Renal pelvis (tissue), 12 donors: ENCODE measurements at places on chromosomes 11 and 22. TPM values are rescaled to one million over a fixed set of nuclear protein-coding genes. Genes with fewer than 3 reads are reported as not detected.

OR4X2 gene
- polyA plus RNA-seq = not detected

DGCR6 gene
- 13.6 TPM for polyA plus RNA-seq

OR5P2 gene
- not detected for polyA plus RNA-seq

RAB36 gene
- polyA plus RNA-seq = 20.2 TPM

MS4A14 gene
- 0.27 TPM for polyA plus RNA-seq

OR51Q1 gene
- polyA plus RNA-seq = not detected

PIH1D2 gene
- 13.2 TPM for polyA plus RNA-seq

SLC5A4 gene
- polyA plus RNA-seq = 2.1 TPM

VSIG10L2 gene
- polyA plus RNA-seq = 0.06 TPM

CASP5 gene
- polyA plus RNA-seq = not detected

PATE1 gene
- polyA plus RNA-seq = not detected

CABP4 gene
- 0.33 TPM for polyA plus RNA-seq

SYTL2 gene
- polyA plus RNA-seq = 68.5 TPM

RBMXL2 gene
- polyA plus RNA-seq = 0.24 TPM

MYEOV gene
- polyA plus RNA-seq = 7.7 TPM

NCAPH2 gene
- polyA plus RNA-seq = 48.3 TPM

CARD18 gene
- polyA plus RNA-seq = not detected

SLC22A6 gene
- 25.1 TPM for polyA plus RNA-seq

SLC16A8 gene
- polyA plus RNA-seq = 3.0 TPM

CARNS1 gene
- polyA plus RNA-seq = 5.2 TPM

BACE1 gene
- polyA plus RNA-seq = 55.9 TPM

OR5A1 gene
- 0.07 TPM for polyA plus RNA-seq

CCDC87 gene
- polyA plus RNA-seq = 0.31 TPM

DLAT gene
- polyA plus RNA-seq = 48.3 TPM

HOATZ gene
- polyA plus RNA-seq = 0.09 TPM

TRIM6 gene
- polyA plus RNA-seq = 20.0 TPM

KCNQ1 gene
- polyA plus RNA-seq = 11.5 TPM

DRD4 gene
- polyA plus RNA-seq = 5.4 TPM

ZNF280B gene
- 4.6 TPM for polyA plus RNA-seq

ARHGAP20 gene
- 4.9 TPM for polyA plus RNA-seq

CD3E gene
- polyA plus RNA-seq = 0.27 TPM

TIMP3 gene
- polyA plus RNA-seq = 130 TPM

RRP8 gene
- polyA plus RNA-seq = 17.5 TPM

LYVE1 gene
- 59.9 TPM for polyA plus RNA-seq

RIBC2 gene
- 8.0 TPM for polyA plus RNA-seq

PHLDB1 gene
- 204 TPM for polyA plus RNA-seq

CREB3L1 gene
- 18.0 TPM for polyA plus RNA-seq

POLR2F gene
- 63.5 TPM for polyA plus RNA-seq

PATE2 gene
- not detected for polyA plus RNA-seq

FOLR1 gene
- 59.1 TPM for polyA plus RNA-seq

FGF4 gene
- not detected for polyA plus RNA-seq

KCNQ1OT1 gene
- polyA plus RNA-seq = 2.3 TPM

SMTNL1 gene
- polyA plus RNA-seq = 0.37 TPM

MMP7 gene
- polyA plus RNA-seq = 27.2 TPM

APOA5 gene
- polyA plus RNA-seq = not detected

KCNK7 gene
- polyA plus RNA-seq = 0.27 TPM

UPK3A gene
- 2.0 TPM for polyA plus RNA-seq

APOA4 gene
- polyA plus RNA-seq = not detected

TPBGL gene
- 0.14 TPM for polyA plus RNA-seq

KRTAP5-10 gene
- 0.22 TPM for polyA plus RNA-seq

DNAJB7 gene
- polyA plus RNA-seq = 0.77 TPM

LGALS12 gene
- 0.34 TPM for polyA plus RNA-seq

NPTXR gene
- polyA plus RNA-seq = 4.9 TPM

CHRM1 gene
- polyA plus RNA-seq = not detected

CASP4 gene
- polyA plus RNA-seq = 23.6 TPM

SLC25A17 gene
- polyA plus RNA-seq = 42.8 TPM
